ENCODE measurements at places on chromosomes 4 and X. TPM values are rescaled to one million over a fixed set of nuclear protein-coding genes. Genes with fewer than 3 reads are reported as not detected.

The STK26 gene
- 17.8 TPM for total RNA-seq

The CT47C1 gene
- total RNA-seq = not detected

The RIPPLY1 gene
- not detected for total RNA-seq

The SAGE1 gene
- 0.81 TPM for total RNA-seq

The HAND2 gene
- total RNA-seq = not detected

The PPP1R2C gene
- not detected for total RNA-seq

The GABRB1 gene
- total RNA-seq = not detected
